Karpas-422 (cell line): ENCODE measurements at places on chromosomes 16 and 17.

GRCh38 chr16:695355-696089 lies 5.3 kb upstream of the WDR24 start:
- DNase-seq = peak; percentile 87

GRCh38 chr16:50578137-50578536 lies 29.9 kb downstream of the NKD1 start:
- no peak for DNase-seq

DNA sequence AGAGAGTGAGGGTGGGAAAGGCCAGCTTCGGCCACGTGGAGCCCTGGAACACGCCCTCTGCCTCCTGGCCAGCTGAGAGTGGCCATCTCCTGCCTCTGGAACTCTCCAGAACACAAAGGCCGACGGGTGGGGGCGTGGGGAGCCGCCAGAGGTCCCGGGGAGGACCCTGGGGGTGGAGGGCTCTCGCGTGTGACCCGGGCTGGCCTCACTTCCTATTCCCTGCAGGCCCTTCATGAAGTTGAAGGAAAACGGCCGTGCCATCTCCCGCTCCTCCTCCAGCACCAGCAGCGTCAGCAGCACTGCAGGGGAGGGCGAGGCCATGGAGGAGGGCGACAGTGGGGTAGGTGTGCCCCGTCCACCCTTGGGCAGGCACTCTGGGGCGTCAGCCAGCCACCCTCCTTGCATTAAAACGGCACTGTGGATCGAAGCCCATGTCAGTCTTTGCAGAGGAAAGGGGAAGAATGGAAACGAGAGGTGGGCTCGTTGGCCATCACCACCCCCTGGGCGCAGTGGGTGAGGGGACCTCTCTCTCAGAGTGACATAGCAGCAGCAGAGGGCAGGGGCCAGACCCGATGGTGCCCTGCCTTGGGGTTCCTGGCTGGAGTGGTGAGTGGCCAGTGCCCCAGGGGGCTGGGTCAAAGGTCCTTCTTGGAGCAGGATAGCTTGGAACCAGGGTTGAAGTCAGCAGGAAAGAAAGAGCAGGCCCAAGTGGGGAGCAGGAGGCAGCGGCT lies 37.1 kb downstream of the OR1D5 start:
- DNase-seq = no peak

DNA sequence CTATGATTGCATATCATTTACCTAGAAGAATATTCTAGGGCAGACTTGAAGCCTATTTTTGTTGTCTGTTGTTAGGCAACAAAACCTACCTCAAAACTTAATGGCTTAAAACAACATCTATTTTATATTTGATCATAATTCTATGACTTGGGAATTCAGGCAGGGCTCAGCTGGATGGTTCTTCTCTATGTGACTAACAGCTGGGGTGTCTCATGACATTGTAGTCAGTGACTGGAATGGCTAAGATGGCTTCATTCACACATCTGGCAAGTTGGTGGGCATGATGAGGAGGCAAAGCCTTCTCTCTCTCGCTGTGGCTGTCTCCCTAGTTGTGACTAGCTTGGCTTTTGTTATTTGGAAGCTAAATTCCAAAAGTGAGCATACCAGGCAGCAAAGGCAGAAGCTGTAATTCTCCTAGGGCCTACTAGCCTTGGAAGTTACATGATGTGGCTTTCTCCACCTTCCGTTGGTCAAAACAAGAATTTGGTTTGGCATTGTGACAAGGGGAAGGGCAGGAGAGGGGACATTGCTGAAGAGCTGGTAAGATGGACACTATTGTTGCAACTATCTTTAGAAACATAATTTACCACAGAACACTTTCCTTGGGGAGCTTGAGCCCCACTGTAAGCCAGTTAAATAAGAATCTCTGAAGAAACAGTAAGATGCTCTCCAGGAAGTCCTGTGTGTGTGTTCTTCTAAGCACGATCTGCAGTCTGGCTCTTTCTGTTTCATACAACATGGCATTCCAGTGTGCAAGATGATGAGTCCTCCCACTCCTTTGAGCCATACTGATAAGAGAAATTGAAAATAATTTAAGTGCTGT lies 39.4 kb downstream of the ZNRF1 start:
- no peak for DNase-seq

- DNase-seq = peak; percentile 82
These were observed 14.9 kb upstream of the STAT3 start for GRCh38 chr17:42403150-42403549.

- no peak for DNase-seq
These were observed 58.7 kb upstream of the LYRM9 start for GRCh38 chr17:27951872-27952271.

DNA sequence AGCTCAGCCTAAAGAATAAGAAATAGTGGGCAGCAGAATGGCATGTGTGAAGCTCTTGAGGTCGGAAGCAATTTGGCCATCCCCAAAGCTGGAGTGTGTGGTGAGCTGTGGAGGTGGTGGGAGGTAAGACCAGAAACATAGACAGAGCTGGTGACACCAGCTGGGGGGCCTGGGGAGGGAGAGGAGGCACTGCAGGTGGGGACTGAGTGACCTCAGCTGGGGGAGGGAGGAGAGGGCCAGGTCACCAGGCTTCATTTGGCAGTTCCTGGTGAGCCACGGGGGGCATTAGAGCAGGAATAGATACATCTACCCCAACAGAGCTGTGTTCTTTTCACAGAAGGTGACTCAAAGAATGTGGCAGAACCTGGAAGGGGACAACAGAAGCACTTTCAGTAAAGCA lies 31.9 kb downstream of the WFDC1 start:
- no peak for DNase-seq

- peak; percentile 81 for DNase-seq
These were observed 37.9 kb downstream of the TSC2 start for GRCh38 chr16:2085669-2086068.

DNA sequence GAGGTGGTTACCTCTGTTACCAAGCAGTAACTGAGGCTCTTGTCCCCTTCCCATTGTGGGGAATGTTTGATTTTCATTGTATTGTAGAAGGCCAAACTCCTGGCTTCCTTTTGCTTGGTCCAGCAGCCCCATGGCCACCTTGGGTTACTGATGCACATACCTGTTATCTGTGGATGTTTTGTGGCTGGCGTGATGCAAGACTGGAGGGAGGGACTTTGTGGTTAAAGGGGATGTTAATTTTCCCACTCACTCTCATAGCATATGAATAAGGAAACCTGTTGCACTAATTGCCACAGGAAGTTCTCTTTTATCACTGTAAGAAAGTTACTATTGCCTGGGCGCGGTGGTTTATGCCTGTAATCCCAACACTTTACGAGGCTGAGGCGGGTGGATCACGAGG lies 168.6 kb upstream of the HS3ST4 start:
- no peak for DNase-seq

DNA sequence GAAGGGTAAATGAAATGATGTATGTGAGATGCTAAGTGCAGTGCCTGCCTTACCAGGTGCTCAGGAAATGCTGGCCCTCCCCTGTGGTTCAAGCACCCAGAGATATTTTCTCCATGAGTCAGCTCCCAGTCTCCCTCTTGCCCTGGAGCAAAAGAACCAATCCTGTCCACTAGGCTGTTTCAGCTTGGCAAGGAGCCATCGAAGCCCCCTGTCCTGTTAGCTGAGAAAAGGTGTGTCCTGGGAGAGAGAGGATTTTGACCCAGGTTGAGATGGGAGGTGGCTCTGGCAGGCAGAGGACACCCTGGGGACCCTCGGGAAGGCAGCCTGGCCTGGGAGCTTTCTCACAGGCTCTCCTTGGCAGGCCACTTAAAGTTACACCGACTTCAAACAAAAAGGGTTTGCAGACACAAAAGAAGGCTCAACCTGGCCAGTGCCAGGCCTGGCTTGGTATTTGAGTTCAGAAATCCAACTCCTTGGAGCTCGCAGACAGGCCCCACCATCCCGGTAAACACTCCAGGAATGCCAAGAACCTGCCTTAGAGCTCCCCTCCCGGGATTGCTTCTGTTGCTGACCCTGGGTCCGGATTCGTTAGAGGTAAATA lies 29.6 kb downstream of the NTN1 start:
- DNase-seq = no peak

DNA sequence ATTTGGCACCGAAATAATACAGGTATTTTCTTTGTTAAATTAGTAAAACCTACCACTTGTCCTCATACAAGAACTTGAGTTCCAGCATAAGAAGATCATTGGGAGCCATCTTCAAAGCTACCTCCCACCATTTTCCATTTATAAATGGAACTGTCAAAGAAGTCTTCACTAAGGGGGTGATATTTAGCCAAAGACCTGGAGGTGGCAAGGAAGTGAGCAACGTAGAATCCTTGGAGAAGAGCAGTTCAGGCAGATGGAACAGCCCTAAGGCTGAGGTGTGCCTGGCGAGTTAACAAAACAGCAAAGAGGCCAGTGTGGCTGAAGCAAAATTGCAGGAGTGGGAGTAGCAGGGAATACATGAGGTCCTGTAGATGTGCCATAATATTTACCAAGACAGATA lies 1.8 kb downstream of the KCNJ16 start:
- DNase-seq = no peak

DNA sequence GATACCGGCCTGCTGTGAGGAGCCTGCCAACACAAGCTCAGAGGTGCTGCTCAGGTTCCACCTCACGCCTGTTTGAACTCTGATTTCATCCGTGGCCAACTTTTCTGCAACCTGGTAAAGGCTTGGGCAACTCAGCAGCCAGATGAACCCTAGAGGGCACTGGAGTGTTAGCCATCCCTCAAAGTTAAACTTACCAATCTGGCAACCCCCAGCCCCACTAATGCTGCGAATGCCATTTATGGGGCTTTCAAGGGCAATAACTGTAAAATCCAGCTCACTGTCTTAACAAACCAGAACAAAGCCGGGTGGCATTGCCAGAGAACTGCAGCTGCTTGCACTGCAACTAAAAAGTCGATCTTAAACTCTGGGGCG lies 105.5 kb downstream of the AXIN2 start:
- DNase-seq = no peak

- DNase-seq = no peak
These were observed 78.2 kb downstream of the HLF start for GRCh38 chr17:55342800-55343585.

GRCh38 chr17:48181653-48182052 lies 74.1 kb downstream of the SNX11 start:
- DNase-seq = no peak

DNA sequence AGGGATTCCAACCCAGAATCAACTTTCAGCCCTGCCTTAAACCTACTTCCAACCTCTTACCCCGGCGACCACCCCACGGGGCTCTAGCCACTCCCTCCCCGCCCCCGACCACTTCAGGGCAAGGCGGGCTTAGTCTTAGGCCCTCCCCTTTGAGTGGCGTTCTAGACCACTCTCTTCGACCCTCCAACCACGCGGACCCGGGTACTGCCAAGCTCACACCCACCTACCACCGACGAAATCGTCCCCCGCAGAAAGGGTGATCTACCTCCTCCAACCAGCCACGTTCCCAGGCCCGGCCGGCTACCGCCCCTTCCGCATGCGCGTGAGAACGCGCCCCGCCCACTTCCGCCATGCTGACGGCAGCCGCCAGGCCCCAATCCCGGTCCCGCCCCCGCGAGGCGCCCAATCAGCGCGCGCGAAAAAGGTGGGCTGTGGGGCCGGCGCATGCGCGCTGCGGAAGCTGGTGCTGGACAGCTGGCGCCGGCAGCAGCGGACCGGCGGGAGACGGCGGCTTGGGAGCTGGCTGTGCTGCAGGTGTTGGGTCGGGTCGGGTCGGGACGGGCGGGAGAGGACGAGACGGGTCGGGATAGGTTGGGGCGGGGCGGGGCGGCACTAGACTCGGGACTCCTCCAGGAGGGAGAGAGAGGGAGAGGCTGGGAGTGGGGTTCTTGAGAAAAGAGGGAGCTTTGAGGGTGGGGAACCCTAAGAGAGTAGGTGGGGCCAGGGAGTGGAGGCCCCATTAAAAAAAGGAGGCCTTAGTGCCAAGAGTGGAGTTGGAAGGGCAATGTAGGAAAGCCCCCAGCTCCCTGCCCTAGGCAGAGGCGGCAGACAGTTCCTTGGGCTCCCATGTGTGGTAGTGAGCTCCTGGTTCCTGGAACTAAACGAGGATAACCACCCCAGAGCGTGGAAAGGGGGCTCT lies at the start of gene NAT9:
Gene NAT9 (minus strand): TSS at position 302 of the 919 bp plus-strand sequence. CDS start 647 bp downstream, outside the sequence.
- DNase-seq = peak; percentile 99

GRCh38 chr16:49615576-49615975 lies 240.3 kb downstream of the ZNF423 start:
- DNase-seq = no peak

GRCh38 chr16:10831894-10832886 lies 13.6 kb upstream of the TVP23A start:
- DNase-seq = no peak

- peak; percentile 93 for DNase-seq
These were observed 113.5 kb upstream of the RPL38 start for GRCh38 chr17:74089869-74090464.

DNA sequence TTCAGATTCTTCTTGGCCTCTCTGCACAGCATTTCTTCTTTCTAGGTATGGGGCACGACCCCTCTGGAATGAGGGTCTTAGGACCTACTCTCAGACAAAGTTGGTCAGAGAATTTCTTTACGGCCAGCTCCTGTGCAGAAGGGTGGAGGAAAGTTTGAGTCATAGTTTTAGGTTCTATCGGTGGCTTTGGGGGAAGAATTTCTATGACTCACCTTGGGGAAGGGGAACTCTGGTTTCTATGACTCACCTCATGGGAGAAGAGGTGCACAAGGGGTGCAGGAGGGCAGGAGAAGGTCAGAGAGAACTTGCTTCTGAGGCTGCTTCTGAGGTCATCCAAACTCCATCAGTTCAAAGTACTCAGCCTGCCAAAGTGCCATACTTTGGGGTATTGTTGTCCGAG lies 2.5 kb upstream of the ABCC12 start:
- DNase-seq = peak; percentile 64

GRCh38 chr16:59573528-59574271 lies 839.6 kb upstream of the GOT2 start:
- DNase-seq = no peak

- no peak for DNase-seq
These were observed 314.2 kb downstream of the CPPED1 start for GRCh38 chr16:12489357-12489990.

GRCh38 chr16:84360170-84360569 lies 8.2 kb upstream of the ATP2C2 start:
- DNase-seq = no peak

- no peak for DNase-seq
These were observed 15.8 kb downstream of the HS3ST4 start for GRCh38 chr16:25707553-25707952.

GRCh38 chr16:2031081-2031577 lies 4.4 kb downstream of the NHERF2 start:
- no peak for DNase-seq

GRCh38 chr16:75256059-75256571 lies 4.7 kb upstream of the BCAR1 start:
- DNase-seq = no peak

GRCh38 chr17:43412166-43412565 lies 13.4 kb downstream of the ARL4D start:
- DNase-seq = no peak

- DNase-seq = peak; percentile 68
These were observed 584 bp upstream of the STAT5B start for GRCh38 chr17:42276609-42277341.

GRCh38 chr16:84521497-84521770 lies 17.0 kb upstream of the MEAK7 start:
- DNase-seq = no peak

DNA sequence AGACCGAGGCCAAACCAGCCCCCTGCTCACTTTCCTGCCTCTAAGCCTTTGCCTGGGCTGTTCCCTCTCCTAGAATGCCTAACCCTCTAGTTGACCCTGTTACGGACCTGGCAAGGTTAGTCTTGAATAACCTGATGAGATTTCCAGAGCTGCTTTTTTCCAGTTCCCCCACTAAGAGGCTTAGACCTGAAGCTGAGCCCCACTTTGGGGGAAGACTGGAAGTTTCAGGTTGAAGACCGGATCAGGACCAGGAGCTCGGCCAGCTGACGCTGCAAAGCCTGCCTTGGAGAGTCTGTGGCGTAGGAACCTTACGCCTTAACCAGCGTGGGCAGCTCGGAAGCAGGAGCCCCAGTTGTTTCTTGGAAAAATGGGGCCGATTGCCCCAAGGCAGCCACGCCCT lies 129.8 kb downstream of the OR1D5 start:
- no peak for DNase-seq

GRCh38 chr16:11056993-11057649 lies 112.8 kb downstream of the CLEC16A start:
- no peak for DNase-seq
